ENCODE measurements at places on chromosomes 3 and 15.

GRCh38 chr3:5388091-5388490, 200.6 kb downstream of the EDEM1 start:
- no peak for DNase-seq

- no peak for DNase-seq
Observed at GRCh38 chr15:98483575-98484130, 164.7 kb upstream of the IGF1R start.

DNA sequence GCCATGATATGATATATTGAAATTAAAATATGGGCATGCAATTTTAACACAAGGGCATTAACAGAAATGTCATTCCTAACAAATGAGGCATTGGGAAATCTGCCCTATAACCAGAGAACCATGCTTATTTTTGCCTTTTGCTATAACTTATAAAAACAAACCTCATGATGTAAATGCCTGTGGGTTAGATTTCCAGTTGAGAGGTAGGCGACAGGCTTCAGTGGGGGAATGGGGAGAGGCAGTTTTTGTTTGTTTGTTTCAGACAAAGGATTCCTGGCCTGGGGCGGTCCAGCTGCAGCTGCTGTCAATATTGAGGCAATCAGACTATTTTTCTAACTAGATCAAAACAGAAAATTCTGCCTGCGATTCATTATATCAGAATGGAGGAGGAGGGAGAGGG, 490.4 kb upstream of the CFAP20DC start:
- peak; percentile 24 for DNase-seq

- DNase-seq = peak; percentile 40
Observed at GRCh38 chr3:192819001-192819569, 91.7 kb upstream of the FGF12 start.

GRCh38 chr15:87648278-87648677, 608.3 kb downstream of the NTRK3 start:
- no peak for DNase-seq

DNA sequence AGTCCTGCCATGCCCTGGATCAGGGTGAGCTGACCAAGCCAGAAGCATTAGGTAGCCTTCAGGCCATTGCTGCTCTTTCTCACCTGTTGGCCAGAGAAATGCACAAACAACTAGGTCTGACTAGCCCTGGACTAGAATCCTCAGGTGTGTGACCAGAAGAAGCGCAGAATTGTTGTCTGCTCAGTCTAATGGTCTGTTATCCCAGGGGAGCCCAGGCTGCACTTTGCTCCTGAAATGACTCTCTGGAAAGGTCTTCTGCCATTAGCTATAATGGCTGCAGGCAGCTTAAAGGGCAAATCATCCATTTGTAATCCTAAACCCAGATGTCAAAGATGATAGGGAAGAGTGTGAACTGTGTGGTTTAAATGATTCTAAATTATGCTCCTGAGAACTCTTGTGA, 246.1 kb downstream of the NFKBIZ start:
- no peak for DNase-seq

DNA sequence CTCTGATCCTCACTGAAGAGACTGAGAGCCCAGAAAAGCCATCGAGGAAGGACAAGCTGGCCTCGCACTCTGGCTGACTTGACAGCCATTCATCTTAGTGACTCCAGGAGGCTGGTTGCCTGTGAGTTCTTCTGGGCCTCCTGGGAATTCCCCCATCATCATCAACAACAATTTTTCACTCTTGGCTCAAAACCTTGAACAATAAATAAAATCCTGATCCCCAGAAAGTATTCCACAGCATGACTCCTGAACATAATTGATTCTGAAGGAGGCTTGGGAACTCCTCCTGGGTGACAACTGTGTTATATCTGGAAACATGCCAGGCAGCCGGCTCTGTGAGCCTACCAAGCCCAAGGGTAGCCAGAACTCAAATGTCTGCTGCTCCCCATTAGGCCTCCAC, 188.6 kb downstream of the SHQ1 start:
- DNase-seq = no peak

- DNase-seq = no peak
Observed at GRCh38 chr3:195137638-195138588, 133.0 kb downstream of the XXYLT1 start.

DNA sequence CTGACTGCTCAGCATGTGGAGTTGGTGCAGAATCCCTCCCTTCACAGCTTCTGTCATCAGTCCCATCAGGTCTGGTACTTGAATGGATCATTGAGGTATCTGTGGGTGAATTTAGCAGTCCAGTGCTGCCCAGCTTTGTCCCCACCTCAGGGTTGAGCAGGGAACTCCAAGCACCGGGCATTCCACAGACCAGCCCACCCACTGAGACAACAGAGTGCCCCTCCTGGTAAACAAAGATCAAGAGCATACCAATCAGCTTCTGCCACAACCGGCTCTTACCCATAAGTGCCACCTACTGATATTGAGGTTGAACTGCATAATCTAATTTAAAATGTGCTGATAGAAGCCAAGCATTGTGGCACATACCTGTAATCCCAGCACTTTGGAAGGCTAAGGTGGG, 57.1 kb upstream of the FXR1 start:
- DNase-seq = no peak

DNA sequence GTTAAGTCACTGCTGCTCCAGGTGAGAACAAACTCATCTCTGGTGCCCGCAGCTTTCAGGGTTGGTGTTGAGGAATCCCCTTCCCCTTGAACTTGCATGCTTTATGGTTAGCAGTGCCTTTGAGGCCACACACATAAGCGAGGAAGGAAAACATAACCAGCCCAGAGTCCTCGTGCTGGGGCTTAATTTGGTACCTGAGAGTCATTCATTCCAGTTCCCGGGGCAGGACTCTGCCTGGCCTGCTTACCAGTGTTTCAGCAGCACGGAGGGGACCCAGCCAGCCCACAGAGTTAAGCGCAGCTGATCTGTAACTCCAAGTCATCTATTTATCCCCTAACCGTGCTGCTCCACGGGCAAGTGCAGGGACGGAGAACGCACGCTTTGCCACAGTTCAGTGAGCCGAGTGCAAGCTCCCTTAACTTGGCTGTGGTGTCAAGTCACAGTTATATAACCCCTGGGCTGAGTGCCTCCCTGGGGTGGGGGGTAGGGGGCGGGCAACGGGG, 302.3 kb upstream of the ICE2 start:
- DNase-seq = no peak

- no peak for DNase-seq
Observed at GRCh38 chr3:139611528-139611927, 66.2 kb downstream of the NMNAT3 start.

GRCh38 chr3:146605106-146605505, at the start of gene PLSCR5:
PLSCR5 (minus strand) TSS chr3:146605346; CDS start chr3:146605212, 134 bp downstream.
- no peak for DNase-seq

DNA sequence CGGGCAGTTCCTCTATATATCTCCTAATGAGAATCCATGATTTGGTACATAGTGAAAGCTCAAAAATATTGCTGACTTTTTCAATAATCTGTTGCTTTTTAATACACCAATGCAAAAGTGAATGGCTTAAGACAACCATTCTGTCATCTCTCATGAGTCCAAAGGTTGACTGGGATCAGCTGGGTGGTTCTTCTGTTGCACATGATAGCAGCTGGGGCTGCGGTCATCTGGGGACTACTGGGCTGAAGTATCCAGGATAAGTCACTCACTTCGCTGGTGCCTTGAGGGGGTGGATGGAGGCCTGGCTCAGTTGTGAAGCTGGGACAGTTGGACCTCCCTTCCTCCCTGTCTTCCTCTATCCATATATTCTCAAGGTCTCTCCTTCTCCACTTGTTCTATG, 53.7 kb downstream of the NOX5 start:
- DNase-seq = no peak

GRCh38 chr15:94927003-94927402, 695.6 kb downstream of the MCTP2 start:
- no peak for DNase-seq

- DNase-seq = no peak
Observed at GRCh38 chr3:183809270-183809669, 16.1 kb downstream of the MAP6D1 start.

- no peak for DNase-seq
Observed at GRCh38 chr3:63060412-63060811, 185.2 kb upstream of the CADPS start.

GRCh38 chr3:32048487-32049182, 57.8 kb upstream of the GPD1L start:
- no peak for DNase-seq

DNA sequence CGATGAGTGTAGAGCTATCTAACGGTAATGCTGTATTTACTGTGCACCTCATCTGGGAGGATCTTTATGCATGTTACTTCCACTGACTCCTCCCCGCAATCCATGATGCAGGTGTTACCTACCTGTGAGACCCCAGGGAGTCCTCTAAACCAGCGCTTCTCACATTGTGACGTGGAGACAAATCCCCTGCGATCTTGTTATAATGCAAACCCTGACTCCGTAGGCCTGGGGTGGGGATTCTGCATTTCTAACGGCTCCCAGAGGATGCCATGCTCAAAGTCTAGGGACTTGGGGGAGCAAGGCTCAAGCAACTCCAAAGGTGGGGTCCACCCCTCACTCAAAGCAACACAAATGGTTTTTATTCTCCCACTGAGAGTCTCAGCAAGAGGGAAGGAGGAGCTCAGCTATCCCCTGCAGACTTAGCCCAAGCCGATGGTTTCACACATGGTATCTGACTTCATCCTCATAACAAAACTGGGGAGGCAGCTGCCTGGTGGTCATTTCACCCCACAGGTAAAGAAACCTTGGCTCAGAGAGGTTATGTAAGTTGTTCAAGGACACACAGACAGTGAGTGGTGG, 63.6 kb downstream of the PCSK6 start:
- no peak for DNase-seq

DNA sequence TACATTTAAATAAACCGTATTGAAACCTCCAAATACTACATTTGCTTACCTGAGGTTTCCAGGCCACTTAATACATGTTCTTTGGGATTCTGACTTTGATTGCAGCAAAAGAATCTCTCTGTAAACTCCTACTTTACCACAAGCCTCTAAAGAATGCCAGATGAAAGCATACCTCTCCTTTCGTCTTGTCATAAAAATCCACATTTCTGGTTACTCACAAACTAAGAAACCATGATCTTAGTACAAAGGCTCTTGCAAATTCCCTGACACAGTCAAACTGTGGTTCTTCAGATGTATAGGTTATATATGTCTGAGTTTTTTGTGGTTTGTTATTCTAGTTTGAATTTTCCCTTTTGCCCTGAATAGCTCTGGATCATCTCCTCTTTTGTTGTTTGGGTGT, 188.4 kb downstream of the RAP2B start:
- no peak for DNase-seq

- DNase-seq = no peak
Observed at GRCh38 chr3:197539651-197540051, 16.1 kb downstream of the BDH1 start.

DNA sequence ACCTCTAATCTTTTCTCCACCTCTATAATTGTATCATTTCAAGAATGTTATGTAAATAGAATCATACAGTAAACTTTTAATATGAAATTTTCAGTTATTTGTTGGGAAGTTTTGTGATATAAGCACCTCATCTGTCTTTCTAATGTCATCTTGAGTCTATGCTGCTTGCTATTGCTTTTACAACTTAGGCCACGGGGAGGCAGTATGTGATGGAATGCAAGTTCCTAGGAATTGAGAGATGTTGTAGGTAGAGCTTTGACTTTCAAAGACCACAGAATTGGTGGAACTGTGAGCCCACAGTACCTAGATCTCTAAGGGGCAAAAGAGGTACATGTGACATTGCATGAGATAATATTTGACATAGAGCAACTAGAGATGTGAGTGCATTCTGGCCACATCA, 328.3 kb downstream of the MFSD1 start:
- no peak for DNase-seq

DNA sequence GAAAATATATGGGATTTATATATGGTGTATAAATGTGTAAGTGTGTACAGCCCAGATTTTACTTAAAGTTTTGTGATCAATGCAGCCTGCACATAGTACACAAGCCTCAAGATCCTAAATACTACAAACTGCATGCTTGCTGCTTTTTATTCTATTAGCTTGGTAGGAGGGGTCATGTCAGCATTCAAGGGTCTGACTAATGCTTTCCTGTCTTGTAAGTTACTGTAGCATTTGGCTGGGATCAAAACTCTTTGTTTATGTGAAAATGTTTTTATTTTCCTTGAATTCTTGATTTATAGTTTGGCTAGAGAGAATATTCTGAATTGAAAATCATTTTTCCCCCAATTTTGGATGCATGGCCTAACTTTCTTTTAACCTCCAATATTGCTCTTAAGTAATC, 370.9 kb downstream of the NSUN3 start:
- no peak for DNase-seq

DNA sequence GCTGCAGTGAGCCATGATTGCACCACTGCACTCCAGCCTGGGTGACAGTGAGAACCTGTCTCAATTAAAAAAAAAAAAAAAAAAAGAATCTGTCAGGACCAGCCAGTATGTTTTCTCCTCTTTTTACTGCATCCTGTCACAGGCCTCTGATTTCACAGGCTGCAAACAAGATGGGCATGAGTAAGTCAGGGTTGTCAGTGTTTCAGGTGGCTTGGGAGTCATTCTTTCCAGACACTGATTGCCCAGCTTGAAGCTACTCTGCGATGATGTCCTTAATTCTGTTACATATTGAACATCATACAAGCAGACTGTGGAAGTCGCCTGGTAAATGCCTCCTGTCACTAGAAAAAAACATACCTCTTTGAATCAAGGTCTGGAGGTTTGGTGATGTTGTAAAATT, 18.8 kb downstream of the DIS3L start:
- no peak for DNase-seq

DNA sequence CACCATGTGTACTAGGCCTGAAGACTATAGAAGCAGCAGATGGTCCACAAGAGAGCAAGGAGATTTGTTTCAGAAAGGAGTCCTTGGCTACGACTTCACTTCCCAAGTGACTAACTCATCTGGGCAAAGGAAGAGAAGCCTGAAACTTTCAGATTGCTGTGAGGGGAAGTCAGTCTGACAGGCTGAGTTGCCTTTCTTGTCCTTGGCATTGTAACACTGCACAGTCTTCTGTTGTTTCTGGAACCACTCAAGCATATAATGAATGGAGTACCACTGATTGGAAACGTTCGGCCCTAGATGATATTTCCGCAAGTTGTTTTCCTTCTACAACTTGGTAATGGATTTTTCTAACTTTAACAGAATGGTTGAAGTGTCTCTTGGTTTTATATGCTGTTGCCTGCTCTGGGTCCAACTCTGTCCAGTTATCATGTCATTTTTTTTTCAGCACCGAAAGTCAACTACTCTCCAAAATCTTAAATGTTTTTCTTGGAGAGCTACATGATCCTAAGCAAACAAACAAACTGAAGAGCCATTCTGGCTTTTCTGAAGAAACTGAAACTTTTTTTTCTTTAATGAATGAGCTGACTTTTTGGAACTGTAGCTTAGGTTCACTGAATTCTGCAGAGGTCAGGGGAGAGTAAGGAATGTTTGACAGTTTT, 685.7 kb downstream of the MECOM start:
- DNase-seq = no peak

- DNase-seq = no peak
Observed at GRCh38 chr15:100771746-100772145, 107.9 kb upstream of the ALDH1A3 start.

DNA sequence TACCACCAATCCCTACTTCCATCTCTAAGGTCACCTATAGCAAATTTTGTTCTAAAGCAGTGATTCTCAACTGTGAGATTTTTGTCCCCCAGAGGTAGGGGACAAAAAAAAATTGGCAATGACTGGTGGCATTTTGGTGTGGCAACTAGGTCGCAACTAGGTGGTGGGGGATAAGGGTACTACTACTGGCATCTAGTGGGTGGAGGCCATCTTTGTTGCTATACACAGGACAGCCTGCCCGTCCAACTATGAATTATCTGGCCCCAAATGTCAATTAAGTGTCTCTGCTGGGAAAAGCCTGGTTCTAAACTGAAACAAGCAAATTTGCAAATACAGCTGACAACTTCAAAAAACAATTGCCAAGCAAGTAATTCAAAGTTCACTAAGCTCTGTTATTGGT, 1.4 kb downstream of the MTMR10 start:
- DNase-seq = no peak

GRCh38 chr15:76577879-76578512, 241.4 kb downstream of the ISL2 start:
- DNase-seq = no peak
